ENCODE measurements at places on chromosomes 2 and 18.
A peak's percentile ranks its signal among the peaks of the same experiment; 100 is the strongest.

- DNase-seq: no peak
Observed at GRCh38 chr2:220144411-220144810, 517.0 kb downstream of the SLC4A3 start.

- DNase-seq: peak; percentile 61
Observed at GRCh38 chr18:8730080-8730827, 24.9 kb downstream of the MTCL1 start.

GRCh38 chr2:127182626-127183458 is 37.3 kb downstream of the CYP27C1 start:
- no peak for DNase-seq

DNA sequence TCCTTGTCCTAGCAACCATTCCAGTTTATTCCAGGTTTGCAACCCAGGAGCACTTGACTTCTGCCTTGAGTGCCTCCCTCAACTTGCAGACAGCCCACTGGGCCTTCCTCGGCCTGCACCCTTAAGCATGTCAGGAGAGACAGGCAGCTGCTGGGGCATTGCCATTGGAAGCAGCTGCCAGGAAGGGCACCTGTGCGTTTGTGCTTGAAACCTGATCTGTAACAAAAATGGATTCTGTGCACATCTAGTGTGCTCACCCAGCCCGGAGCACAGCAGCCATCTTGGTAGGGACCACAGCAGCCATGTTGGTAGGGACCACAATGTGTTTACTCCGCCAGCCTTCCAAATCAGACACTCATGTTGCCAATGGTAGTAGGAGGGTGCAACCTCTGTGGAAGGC is 44.3 kb upstream of the GLI2 start:
- DNase-seq: no peak

GRCh38 chr2:219086196-219086595 is 25.5 kb upstream of the IHH start:
- DNase-seq: no peak

GRCh38 chr2:37928377-37928776 is 3.3 kb downstream of the RMDN2 start:
- no peak for DNase-seq

DNA sequence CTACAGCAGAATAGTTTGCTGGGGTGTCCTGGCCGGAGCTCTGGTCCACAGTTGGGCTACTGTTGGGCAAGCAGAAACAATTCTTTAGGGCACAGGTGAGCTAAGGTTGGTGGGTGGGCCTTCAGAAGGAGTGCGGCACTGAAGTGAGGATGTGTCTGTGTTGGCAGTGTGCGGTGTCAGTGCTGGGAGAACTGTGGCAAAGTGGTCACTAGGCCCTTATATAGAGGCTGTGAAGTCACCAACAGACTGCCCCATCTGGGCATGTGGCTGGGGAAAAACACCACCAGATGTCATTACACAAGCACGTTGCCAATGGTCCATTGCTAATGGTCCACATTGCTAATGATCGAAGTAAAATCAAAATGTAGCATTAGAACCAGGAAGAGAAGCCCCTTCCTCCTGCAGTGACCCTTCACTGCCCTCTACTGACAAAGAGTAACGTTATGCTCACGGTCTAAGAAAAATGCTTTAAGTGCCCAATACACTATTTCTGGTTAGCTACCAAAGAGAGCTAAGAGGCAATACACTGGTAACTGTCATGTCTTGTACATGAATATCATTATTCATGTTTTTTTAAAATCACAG is 21.3 kb downstream of the SCN1A start:
- DNase-seq: peak; percentile 31
